Germinal center (tissue), 1 donor: ENCODE measurements at places on chromosomes 13 and 19.

DNA sequence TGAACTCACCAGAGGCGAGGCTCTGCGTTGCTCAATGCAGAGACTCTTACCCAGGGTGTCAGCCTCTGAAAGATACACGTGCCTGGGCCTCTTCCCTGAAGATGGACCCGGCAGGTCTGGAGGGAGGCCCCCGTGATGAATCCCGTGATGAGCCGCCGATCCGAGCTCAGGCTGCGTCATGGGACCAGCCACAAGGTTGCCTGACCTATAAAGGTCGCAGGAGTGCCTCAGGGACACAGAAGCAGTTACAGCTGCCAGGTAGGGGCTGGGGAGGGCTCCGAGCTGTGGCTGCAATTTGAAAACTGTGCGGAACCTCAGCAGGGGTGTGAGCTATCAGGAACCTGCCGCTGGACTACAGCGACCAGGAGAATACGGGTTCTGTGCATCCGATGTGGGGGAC is 10.5 kb upstream of the ATP11A start:
- no peak for DNase-seq

DNA sequence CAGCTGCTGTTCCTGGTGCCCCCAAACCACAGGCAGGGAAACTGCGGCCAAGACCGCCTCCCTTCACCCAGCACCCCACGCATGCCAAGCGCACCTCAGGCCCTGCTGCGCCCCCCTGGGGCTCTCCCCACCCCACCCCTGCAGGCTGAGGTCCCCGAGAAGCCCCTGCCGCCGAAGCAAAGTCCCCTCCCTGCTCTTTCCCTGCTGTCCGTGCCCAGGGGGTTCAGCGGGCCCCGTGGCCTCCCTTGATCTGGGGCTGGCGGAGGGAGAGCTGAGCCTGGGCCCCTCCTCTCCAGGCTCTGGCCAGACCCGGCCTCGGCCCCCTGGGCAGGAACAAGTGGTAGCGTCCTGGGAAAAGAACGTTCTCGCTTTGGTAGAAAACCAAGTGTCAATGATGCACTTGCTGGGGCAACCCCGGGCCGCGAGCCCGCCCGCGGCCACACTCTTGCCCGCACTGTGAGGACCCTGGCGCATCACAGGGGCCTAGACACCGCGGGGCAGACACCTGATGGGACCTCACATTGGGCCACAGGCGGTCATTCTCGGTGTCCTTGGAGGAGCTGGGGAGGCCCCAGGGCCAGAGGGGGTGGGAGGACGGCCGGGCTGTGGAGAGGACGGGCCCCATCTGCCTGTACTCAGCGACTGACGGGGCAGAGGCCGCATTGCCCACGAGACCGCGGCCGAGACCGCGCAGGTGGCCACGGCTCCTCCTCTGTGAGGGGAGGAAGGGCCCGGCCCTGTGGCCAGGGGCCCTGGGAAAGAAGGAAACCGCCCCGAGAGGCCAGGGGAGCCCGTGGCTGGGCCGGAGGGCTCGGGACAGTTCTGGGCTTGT is 29.0 kb downstream of the GPX4 start:
- no peak for DNase-seq

DNA sequence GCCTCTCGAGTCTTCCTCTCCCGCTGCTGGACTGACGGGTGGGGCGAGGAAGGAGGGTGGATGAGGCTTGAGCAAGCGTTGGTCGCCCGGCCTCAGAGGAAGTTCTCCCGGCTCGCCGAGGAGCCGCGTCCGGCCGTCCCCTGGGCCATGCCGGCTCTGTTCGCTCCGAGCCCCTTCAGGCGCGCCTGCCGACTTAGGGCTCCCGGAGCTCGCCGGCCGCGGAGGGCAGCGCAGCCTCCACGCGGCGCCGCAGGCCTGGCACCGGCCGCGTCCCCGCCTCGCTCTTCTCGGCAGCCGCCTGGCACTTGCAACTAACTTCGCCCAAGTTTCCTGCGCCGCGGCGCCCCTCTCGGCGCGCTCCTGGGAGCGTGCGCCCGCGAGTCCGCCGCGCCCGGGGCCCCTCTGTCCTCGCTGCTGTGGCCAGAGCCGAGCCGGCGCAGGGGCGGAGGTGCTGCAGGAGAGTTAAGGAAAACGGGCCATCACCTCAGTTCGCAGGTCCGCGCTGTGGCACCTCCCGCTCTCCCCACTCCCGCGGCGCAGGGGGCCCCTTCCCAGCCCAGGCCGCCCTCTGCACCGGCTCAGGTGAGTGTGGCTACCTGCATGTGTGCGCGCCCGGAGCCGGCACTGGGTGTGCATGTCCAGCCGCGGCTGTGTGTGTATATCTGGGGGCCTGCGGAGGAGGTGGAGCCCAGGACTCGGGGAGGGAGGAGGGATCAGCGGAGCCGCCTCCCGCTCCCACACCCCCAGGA is 641 bp upstream of the SOX21 start:
- no peak for DNase-seq

DNA sequence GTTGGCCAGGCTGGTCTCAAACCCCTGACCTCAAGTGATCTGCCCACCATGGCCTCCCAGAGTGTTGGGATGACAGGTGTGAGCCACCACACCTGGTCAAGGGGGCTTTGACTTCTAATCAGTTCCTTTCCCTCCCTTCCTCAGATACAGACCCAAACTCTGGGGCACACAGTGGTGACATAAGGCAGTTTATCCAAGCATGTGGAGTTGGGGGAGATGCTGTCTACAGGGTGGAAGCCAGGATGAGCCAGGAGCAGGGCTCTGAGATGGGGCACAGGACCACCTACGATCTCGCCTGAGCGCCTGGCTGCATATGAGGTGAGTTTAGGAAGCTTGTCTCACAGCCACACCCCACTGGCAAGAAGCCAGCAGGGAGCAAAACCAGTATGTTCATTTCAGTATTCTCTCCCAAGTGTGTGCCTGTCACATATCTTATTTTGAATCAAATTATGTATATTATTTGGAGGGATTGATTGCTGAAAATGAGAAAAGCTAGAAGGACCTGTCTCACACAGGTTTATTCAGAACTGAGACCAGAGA is 67.7 kb downstream of the KCTD15 start:
- no peak for DNase-seq

DNA sequence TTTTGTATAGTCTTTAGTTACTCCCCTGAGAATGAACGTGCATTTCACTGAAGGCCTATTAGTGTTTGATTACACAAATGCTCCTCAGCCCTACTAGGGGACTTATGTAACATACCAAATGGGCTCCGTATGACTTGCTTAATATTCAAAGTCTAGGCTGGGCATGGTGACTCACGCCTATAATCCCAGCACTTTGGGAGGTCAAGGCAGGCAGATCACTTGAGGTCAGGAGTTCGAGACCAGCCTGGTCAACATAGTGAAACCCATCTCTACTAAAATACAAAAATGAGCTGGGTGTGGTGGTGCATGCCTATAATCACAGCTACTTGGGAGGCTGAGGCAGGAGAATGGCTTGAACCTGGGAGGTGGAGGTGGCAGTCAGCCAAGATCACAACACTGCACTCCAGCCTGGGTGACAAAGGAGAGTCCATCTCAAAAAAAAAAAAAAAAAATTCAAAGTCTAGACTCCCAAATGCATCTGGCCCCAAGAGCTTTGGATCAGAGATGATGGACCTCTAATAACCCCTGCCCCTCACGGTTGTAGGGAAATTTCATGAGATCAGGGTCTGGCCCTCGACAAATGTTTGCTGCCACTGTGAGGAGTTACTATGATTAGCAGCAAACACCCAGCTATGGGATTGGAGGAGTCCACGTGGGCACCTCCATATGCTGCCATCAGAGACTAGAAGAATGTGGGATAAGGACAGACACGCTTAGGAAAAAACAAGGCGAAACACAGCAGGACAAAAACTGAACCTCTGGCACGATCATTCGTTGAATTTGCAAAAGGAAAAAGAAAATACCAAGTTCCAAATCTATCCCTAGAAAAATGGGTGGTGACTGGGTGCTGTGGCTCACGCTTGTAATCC is 4.6 kb downstream of the FBXO17 start:
- DNase-seq = no peak

GRCh38 chr19:16325161-16325527 is 518 bp downstream of the KLF2 start:
- peak; percentile 52 for DNase-seq

- no peak for DNase-seq
Observed at GRCh38 chr19:40561947-40562346, 14.7 kb upstream of the SHKBP1 start.

- no peak for DNase-seq
Observed at GRCh38 chr19:18120127-18120526, 22.5 kb downstream of the MAST3 start.
